Activated T-helper 1 cell treated with Interleukin-2 at 50 U/mL for 16 hours (primary cell): ENCODE measurements at places on chromosomes 6 and 20.

- no peak for DNase-seq
These were observed 205.8 kb downstream of the TRDN start for GRCh38 chr6:123430970-123431369.

DNA sequence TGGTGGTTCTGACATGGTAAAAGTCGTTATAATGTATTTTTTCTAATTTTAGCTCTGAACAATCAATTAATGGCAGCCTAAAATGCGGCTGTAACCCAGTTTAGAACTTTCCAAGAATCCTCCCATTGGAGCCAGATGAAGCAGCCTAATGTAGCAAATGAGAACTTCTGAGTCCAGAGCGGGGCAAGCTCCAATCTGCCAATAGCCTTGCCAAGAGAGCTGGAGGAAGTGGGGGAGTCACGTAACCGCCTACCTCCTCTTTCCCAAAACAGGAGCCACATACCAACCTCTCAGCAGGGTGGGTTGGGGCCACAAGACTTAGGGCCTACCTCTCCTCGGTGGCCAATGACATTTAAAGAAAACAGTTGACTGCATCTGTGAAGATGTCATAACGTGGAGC, 230.6 kb downstream of the SOD2 start:
- DNase-seq, result no peak

DNA sequence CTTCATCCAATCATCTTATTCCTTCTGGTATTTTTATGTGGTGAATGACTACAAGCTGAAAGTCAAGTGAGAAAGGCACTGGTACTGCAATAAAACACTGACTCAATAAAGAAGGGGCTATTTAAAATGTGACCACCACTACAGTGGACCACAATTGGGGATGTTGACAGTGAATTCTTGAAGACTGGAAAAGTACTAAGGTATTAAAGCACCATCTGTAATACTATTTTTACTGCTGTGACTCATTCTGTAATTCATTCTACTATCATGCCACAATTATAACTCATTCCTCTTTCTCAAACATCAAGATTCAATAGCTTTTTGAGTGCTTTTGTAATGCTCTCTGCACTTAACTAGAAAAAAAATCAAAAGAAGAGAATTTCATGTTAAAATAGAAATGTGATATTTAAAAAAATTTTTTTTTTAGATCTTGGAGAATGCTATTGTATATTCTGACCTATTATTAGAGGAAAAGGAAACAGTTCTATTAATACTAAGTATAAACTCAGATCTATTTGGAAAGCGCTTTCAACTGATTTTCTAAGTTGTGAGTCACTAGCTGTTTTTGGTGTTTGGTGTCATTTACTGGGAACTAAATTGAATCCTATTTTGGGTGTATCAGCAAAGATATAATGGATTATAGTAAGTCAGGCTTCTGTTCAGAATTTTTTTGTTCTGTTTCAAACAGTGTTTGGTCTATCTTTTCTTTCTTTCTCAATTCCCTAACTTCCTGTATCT, 104.7 kb upstream of the TMEM170B start:
- DNase-seq, result no peak

- DNase-seq, result no peak
These were observed 625 bp upstream of the ECHDC1 start for GRCh38 chr6:127343809-127344659.

- DNase-seq, result no peak
These were observed 995 bp downstream of the RSPO4 start for GRCh38 chr20:1001116-1001515.

DNA sequence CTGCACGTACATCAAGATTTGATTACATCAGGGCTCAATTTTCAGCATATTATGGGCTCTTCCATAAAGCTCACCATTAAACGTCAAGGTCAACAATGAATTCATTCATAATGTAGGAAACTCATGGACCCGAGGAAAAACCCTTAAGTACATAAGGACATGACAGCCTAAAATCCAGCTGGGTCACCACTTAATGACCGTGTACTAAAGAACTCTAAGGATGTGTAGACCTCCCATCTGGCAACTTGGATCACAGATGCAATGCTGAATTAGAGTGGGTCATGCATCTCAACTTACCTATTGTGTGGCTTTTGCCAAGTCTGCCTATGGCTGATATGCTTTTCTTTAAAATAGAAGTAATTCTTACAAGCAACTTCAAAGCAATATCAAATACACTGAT, 26.7 kb upstream of the DEFB112 start:
- no peak for DNase-seq

- no peak for DNase-seq
These were observed 601.9 kb downstream of the HTR1B start for GRCh38 chr6:76861403-76861802.

DNA sequence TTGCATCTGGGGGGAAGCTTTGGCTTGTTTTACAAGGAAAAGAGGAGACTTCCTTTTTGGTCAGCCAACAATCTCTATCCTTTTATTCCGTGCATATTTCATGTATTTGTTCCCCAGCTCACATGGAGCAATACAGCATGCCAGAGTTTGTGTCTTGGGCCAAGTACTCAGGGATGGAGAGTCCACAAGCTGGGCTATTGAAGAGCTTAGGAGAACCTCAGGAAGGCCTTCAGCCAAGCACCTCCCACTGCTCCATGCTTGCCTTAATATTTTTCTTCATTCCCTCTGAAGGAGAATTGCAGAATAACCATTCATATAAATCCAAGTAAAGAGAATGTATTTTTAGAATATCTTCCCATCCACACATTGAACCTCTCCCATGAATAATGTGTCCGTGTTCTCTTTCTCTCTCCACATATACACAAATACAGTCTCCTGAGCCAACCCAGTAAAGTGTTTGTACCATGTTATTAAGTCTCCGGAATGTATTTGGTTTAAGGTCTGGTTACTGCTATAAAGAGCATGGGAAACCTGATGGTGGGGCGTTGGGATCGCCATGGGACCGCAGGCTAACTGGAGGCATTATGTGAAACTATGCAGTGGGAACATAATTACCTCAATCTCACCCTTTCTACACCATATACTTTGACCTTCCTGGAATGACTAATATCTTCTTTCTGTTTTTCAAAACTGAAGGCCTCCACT, 3.0 kb downstream of the LAMA4 start:
- DNase-seq, result no peak

DNA sequence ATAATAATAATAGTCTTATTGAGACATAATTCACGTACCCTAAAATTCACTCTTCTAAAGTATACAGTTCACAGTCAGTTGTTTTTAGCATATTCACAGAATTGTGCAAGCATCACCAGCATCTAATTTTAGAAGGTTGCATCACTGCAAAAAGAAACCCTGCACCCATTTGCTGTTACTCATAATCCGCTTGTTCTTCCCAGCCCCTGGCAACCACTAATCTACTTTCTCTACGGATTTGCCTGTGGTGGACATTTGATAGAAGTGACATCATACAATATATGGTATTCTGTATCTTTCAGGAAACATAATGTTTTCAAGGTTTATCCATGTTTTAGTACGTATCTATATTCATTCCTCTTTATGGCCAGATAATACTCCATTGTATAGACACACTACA, 41.5 kb upstream of the FAM184A start:
- DNase-seq, result no peak

DNA sequence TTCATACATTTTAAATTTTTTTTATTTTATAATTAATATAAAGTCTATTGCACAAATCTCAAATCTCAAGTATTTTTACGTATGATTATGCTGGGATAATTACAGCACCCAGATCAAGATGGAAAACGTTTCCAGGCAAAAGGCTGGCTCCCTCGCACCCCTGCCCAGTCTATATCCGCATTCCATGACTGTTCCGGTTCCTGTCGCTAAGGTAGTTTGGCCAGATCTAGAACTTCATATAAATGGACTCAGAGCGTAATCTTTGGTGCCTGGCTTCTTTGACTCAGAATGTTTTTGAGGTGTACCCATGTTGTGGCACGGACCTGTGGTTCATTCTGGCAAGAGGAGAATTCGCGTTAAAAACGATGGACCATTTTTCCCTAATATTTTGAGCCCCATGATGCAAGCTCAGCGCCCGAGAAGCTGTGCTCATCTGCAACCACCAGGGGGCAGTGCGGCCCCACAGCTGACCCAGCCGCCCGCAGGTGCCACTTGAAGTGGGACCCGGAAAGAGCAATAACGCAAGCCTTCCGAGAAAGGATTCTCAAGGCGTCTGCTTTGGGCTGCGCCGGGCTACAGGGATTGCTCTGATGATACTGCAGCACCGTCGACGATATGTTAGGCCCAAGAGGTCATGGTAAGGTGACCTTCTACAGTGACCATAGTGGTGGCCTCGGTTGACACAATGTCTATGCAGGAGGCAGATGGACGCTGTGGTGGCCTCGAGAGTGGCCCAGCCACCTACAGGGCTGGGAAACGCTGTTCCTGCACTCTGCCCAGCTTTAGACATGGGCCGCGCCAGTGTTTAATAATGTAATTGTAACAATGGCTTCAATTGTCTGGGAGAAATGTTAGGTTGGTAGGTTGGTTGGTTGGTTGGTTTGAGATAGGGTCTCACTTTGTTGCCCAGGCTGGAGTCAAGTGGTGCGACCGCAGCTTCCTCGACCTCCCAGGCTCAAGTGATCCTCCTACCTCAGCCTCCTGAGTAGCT, 160.1 kb downstream of the ZMYND8 start:
- DNase-seq, result peak; percentile 31

- DNase-seq, result peak; percentile 18
These were observed 29.0 kb downstream of the MOCS3 start for GRCh38 chr20:50987493-50988210.

GRCh38 chr6:119077391-119077642, 1.1 kb downstream of the FAM184A start:
- no peak for DNase-seq

GRCh38 chr20:38726804-38727606, 2.7 kb downstream of the SLC32A1 start:
- DNase-seq, result peak; percentile 20

DNA sequence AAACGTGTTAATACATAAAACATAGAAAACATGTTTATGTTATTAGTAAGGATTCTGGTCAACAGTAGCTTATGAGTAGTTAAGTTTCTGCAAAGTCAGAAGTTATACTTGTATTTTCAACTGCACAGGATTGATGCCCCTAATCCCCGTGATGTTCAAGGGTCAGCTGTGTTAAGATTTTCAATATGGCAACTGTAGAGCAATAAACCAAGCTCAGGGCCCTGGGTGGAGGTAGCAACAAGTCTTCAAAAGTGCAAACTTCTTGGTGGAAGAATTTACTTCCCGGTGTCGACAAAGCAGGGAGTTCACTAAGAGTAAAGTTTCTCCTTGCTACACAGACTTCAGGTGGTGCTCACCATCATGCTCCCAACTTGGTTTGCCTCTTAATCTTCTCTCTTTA, 4.1 kb upstream of the BCAS1 start:
- no peak for DNase-seq

- DNase-seq, result no peak
These were observed 16.4 kb downstream of the RNF24 start for GRCh38 chr20:3998998-3999397.

DNA sequence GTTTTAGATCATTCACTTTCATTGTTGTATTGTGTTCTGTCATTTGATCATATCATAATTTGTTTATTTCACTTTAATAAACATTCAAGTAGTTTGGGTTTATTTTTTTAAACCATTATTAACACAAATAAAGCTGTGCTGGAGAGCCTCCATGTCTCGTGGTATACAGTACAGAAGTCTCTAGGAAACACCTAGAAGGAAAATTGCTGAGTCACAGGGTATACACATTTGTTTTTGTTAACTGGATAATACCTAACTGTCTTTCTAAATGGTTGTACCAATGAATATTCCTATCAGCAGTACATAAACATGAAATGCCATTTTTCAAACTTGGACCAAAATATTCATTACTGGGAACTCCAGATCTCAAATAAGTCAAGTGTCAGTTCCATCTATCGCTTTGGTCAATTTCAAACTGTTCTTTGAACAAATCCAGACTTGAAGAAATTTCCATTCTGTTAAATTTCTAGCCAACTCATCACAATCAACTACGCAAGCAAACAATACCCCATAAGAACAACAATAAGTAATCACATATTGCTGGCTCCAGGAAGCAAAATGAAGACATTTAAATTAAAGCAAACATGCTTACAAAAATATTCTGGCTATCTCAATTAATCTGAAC, 138.1 kb downstream of the ATXN1 start:
- no peak for DNase-seq

GRCh38 chr6:69719602-69720193, 77.1 kb downstream of the LMBRD1 start:
- DNase-seq, result no peak

DNA sequence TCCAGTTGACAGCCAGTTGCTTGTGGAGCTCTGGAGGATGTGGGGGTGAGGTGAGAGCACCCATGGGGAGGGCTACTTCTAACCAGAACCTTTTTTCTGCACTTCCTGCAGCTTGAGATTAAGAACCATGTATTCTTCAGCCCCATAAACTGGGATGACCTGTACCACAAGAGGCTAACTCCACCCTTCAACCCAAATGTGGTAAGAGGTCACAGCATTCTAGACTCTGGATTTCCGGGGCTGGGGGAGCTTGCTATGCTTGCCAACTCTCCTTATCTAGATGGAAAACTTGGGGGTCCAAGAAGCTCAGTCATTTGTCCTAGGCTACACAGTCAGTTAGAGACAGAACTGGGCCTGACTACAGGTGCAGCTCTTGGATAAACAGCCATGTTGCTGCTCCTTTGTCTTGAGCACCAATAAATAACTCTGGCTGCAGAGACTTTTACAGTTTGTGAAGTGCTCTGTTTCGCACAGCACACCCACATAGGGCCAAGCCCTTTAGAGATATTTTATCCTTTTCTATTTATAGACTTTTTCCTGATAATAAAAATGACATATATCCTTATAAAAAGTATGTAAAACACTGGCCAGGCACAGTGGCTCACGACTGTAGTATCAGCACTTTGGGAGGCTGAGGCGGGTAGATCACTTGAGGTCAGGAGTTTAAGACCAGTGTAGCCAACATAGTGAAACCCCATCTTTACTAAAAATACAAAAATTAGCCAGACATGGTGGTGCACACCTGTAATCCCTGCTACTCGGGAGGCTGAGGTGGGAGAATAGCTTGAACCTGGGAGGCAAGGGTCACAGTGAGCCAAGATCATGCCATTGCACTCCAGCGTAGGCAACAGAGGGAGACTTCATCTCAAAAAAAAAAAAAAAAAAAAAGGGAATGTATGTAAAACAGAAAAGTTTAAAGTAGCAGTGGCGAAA, 10.6 kb upstream of the IFT52 start:
- DNase-seq, result no peak

- no peak for DNase-seq
These were observed 143.7 kb upstream of the ATXN1 start for GRCh38 chr6:16904957-16905356.

GRCh38 chr6:170262489-170263088, 28.3 kb downstream of the DLL1 start:
- no peak for DNase-seq

- DNase-seq, result no peak
These were observed 278.5 kb upstream of the MAN1A1 start for GRCh38 chr6:119627908-119628669.

GRCh38 chr6:50714487-50715379, 1.4 kb downstream of the TFAP2D start:
- no peak for DNase-seq
